CD8-positive, alpha-beta memory T cell (primary cell): ENCODE measurements at places on chromosomes 12 and 14.

- no peaks in the 10 kb centered on the region for H3K27me3 ChIP-seq
- no peaks in the 10 kb centered on the region for H3K36me3 ChIP-seq
- no peaks in the 10 kb centered on the region for H3K4me1 ChIP-seq
- H3K27ac ChIP-seq = no peak overlapping the region
- DNase-seq = no peak
Measured at GRCh38 chr14:42057111-42057510, 450.4 kb downstream of the LRFN5 start.

DNA sequence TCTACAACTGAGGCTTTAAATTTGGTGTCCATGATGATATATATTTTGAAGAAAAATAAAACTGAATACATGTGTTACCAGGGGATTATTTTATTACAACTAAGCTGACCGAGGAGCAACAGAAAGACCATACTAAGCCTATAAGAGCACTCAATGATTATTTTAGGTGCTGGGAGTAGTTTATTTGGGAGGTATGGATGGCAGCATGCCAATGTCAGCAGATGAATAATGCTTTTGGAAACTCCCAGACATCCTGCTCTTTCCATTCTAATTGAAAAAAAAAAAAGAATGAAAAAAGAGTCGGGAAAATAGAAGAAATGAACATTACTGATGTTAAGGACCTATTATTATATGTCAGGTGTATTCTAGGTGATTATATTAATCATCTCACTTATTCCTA lies 441.2 kb downstream of the BTG1 start:
- no peak for DNase-seq
- H3K36me3 ChIP-seq = no peaks in the 10 kb centered on the region
- no peaks in the 10 kb centered on the region for H3K4me1 ChIP-seq
- no peak overlapping the region for H3K27ac ChIP-seq
- no peaks in the 10 kb centered on the region for H3K27me3 ChIP-seq
- H3K4me3 ChIP-seq = no peak overlapping the region

DNA sequence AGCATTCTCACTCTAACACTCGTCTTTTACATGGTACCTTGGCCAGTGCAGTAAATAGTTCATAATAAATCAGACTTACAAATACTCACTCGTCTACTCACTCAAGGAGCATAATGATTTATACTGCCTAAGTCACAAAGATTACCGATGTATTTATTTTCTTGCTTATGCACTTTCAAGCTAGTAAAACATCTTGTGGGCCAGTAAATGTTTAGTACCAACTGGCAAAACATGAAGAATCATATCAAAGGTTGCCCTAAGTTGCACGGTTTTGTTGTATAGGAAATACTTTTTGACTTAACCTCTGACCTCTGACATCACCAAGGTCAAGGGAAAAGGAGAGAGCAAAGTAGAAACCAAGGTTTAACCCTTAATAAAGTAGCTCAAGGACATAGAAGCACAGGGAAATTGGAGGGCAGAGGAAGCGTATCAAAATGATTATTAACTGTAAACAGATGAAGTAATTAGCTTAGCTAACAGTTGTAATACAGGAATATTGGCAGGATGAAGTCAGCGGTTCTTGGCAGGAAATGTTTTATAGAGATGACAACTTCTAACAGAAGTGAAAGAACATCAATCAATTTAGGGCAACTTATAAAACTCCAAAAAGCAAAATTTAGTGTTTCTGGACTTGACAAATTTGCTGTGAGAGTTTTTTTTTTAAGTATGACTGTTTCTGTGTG lies 131.9 kb downstream of the HMGA2 start:
- no peak overlapping the region for H3K4me3 ChIP-seq
- no peak for DNase-seq
- no peak overlapping the region for H3K27ac ChIP-seq

- no peak overlapping the region for H3K4me3 ChIP-seq
- H3K36me3 ChIP-seq = no peaks in the 10 kb centered on the region
- DNase-seq = peak; percentile 42
- H3K4me1 ChIP-seq = peaks cover 4% of the 10 kb centered on the region
Measured at GRCh38 chr14:106790189-106791036, 1264.0 kb downstream of the TMEM121 start.

- H3K27me3 ChIP-seq = no peaks in the 10 kb centered on the region
- H3K4me3 ChIP-seq = no peak overlapping the region
- H3K4me1 ChIP-seq = no peaks in the 10 kb centered on the region
- no peak overlapping the region for H3K27ac ChIP-seq
- no peak for DNase-seq
Measured at GRCh38 chr14:76583174-76583573, 178.1 kb upstream of the VASH1 start.

DNA sequence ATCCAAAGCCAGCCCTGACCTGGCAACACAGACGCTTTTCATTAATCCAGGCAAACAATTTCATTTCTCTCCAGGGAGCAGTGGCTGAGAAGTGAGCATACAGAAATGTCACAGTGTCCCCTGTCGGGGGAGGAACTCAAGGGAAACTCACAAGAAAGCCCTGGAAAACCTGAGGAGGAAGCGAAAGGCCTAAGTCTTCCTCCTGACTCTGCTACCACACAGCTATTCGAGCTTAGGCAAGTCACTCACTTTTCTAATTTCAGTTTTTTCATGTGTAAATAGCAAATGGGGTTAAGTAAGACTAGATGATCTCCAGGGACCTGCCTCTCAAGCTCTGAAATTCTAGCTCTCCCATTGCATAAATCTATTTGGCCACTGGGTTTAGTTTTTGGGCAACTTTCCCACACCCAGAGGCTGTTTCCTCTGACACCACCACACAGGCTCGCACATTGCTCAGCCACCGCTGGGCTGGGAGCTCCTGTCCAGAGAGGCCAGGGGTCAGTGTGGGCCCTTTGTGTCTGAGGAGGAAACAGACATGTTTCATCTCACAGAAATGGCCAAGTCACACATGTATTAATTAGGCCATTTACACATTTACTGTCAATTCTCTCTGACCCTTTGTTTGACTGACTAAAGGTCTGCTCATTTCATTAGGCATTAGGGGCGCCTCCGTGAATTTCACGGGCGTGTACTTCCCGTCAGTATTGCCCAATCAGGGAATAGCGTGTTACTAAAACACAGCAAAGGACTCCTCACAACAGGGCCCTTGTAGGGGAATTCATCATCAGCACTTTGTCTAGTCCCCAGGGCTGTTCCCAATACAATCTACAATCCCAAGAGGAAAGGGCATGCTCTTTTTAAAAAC lies 9.8 kb upstream of the PNMA1 start:
- peaks cover 7% of the 10 kb centered on the region for H3K4me1 ChIP-seq
- H3K4me3 ChIP-seq = no peak overlapping the region
- H3K27me3 ChIP-seq = no peaks in the 10 kb centered on the region
- no peak for DNase-seq
